ENCODE measurements at places on chromosomes 7 and 10.

DNA sequence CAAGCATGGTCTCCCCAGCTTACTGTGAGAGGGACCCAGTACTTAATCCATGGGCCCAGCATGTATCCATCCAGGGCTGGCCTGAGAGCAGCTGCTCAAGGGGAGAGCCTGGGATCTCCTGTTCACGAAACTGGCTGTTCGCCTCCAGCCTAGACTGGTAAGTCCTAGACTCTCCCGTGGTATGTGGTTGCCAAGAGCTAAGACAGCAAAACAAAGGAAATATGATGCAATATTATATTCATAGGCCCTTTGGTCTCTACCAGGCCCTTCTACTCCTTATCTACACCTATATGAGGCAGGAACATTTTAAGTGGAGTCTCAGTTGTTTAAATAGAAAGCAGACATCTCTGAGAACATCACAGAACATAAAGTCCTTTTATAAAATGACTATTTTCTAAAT lies 28.9 kb upstream of the STK17A start:
- peaks cover 9% of the 10 kb centered on the region for H3K27me3 ChIP-seq
- H3K36me3 ChIP-seq = no peaks in the 10 kb centered on the region
- DNase-seq = no peak
- no peak overlapping the region for H3K27ac ChIP-seq
- no peak overlapping the region for H3K4me3 ChIP-seq

DNA sequence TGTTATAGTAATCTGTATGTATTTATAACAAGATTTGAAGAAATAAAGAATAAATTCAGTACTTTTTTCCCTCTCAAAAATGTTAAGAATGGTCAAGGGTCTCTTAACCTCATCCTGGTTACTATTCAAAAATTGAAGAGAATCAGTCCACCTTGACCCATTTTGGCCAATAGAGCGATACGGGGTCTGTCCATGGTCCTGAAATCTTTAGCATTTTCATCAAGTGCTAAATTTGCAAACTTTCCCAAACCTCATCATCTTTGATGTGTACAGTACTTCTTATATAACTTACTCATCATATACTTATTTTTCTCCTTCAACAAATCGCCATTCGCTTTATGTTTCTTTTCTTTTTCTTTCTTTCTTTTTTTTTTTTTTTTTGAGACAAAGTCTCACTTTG lies 23.6 kb downstream of the TMEM178B start:
- H3K36me3 ChIP-seq = no peaks in the 10 kb centered on the region
- no peak for DNase-seq
- H3K4me3 ChIP-seq = no peak overlapping the region
- no peak overlapping the region for H3K27ac ChIP-seq
- H3K4me1 ChIP-seq = no peaks in the 10 kb centered on the region

- H3K4me1 ChIP-seq = no peaks in the 10 kb centered on the region
- DNase-seq = no peak
- no peaks in the 10 kb centered on the region for H3K36me3 ChIP-seq
- H3K27me3 ChIP-seq = no peaks in the 10 kb centered on the region
- H3K27ac ChIP-seq = no peak overlapping the region
Measured at GRCh38 chr7:20240080-20240926, 23.1 kb upstream of the MACC1 start.

- H3K27me3 ChIP-seq = no peaks in the 10 kb centered on the region
- H3K36me3 ChIP-seq = peaks cover 15% of the 10 kb centered on the region
- DNase-seq = no peak
- H3K4me1 ChIP-seq = no peaks in the 10 kb centered on the region
Measured at GRCh38 chr10:121870413-121870812, 57.4 kb downstream of the ATE1 start.

DNA sequence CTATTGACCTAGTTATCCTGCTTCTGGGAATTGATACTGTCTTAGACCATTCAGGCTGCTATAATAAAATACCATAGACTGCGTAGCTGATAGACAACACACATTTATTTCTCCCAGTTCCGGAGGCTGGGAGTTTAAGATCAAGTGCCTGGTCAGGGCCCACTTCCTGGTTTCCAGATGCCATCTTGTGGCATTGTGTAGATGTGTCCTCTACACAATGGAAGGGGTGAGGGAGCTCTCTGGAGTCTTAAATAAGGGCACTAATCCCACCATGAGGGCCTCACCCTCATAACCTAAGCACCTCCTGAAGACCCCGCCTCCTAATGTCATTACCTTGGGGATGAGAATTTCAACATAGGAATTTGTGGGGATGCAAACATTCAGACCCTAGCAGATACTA lies 62.4 kb downstream of the SLC35B4 start:
- no peaks in the 10 kb centered on the region for H3K4me1 ChIP-seq
- no peaks in the 10 kb centered on the region for H3K27me3 ChIP-seq
- DNase-seq = no peak
- H3K36me3 ChIP-seq = no peaks in the 10 kb centered on the region
- no peak overlapping the region for H3K4me3 ChIP-seq
- H3K27ac ChIP-seq = no peak overlapping the region

DNA sequence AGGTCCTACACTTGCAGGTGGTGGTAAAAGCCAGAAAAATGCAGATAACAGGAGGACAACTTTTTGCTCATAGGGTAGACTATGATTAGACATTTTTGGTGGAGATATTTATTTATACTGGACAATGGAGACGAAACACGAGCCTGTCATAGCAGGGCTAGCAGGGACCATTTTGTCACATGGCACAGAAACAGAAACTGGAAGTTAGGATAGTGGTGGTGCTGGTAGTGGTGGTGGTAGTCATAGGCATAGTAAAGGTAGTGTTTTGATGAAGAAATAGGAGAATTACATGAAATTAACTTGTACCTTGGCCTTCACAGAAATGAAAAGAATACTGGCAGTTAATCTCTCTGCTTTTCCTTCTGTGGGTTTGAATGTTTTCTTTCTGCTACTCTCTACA lies 8.8 kb upstream of the MGAM start:
- DNase-seq = no peak
- no peaks in the 10 kb centered on the region for H3K4me1 ChIP-seq
- no peak overlapping the region for H3K4me3 ChIP-seq
- no peaks in the 10 kb centered on the region for H3K27me3 ChIP-seq

- H3K4me1 ChIP-seq = no peaks in the 10 kb centered on the region
- no peak for DNase-seq
- H3K4me3 ChIP-seq = no peak overlapping the region
Measured at GRCh38 chr7:138941545-138941944, 39.6 kb downstream of the KIAA1549 start.

DNA sequence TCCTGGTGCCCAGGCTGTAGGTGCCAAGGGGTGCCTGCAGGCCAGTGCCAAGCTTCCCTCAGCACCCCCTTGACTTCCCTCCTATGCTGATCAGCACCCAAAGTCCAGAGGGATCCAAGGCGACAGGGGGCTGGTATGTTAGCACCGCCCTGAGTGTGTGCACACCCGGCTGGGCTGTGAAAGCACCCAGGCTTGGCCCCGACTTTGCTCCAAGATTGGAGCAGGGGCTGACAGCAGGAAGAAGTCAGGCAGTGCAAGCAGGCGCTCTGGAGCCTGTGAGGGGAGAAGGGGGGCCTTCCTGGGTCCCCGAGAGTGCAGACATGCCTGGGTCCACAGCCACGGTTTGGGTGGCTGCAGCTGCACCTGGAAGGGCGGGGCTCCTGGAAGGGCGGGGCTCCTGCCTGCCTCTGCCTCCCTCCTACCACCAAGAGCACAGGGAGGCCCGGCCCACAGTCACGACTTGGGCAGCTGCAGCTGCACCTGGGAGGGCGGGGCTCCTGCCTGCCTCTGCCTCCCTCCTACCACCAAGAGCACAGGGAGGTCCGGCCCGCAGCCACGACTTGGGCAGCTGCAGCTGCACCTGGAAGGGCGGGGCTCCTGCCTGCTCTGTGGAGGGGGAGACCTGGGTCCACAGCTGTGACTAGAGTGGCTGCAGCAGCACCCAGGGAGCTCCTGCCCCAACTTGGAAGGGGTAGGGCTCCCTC lies 30.2 kb upstream of the ZMYND11 start:
- no peaks in the 10 kb centered on the region for H3K4me1 ChIP-seq
- no peak overlapping the region for H3K27ac ChIP-seq
- no peak overlapping the region for H3K4me3 ChIP-seq
- H3K36me3 ChIP-seq = no peaks in the 10 kb centered on the region
- no peak for DNase-seq

DNA sequence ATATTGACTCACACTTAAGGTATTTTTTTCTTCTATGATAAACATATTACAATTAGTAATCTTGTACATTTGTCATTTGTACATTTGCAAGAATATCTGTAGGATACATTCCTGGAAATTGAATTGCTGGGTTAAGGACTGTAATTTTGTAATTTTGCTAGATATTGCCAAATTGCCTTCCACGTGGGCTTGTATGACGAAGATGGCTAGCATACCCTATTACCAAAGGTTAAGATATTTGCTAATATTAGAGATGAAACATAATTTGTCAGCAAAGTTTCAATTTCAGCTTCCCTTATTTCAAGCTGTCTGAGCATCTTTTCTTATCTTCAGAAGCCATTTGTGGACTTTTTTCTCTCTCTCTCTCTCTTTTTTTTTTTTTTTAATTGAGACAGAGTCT lies 1.0 kb upstream of the LYZL2 start:
- H3K4me1 ChIP-seq = no peaks in the 10 kb centered on the region
- no peak overlapping the region for H3K27ac ChIP-seq
- no peaks in the 10 kb centered on the region for H3K27me3 ChIP-seq
- DNase-seq = no peak
- H3K36me3 ChIP-seq = no peaks in the 10 kb centered on the region

DNA sequence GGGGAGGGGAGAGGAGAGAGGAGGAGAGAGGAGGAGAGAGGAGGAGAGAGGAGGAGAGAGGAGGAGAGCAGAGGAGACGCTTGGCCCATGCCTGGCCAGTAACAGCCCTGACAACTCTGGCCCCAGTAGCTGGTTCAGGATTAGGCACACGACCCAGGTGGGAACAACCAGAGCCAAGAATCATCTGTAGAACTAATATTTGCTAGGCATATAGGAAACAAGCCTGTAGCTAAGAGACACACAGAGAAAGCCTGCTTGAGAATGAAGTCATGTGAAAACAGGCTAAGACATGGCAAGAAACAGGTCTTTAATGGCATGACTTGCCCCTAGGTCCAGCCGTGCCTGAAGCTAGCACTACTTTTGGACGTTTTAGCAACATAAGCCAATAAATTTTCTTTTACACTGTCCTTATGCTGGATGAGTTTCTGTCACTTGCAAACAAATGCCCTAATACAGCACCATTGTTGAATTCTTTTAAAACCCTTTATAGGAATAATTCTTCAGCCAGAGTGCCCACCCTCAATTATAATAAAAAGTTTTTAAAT lies 17.5 kb downstream of the OSBPL3 start:
- no peak overlapping the region for H3K27ac ChIP-seq
- no peaks in the 10 kb centered on the region for H3K4me1 ChIP-seq
- no peaks in the 10 kb centered on the region for H3K36me3 ChIP-seq
- no peak for DNase-seq
- H3K4me3 ChIP-seq = no peak overlapping the region

- H3K27ac ChIP-seq = no peak overlapping the region
- H3K27me3 ChIP-seq = no peaks in the 10 kb centered on the region
- DNase-seq = no peak
- no peaks in the 10 kb centered on the region for H3K36me3 ChIP-seq
- H3K4me3 ChIP-seq = no peak overlapping the region
- no peaks in the 10 kb centered on the region for H3K4me1 ChIP-seq
Measured at GRCh38 chr10:17562614-17563013, 54.6 kb downstream of the HACD1 start.

DNA sequence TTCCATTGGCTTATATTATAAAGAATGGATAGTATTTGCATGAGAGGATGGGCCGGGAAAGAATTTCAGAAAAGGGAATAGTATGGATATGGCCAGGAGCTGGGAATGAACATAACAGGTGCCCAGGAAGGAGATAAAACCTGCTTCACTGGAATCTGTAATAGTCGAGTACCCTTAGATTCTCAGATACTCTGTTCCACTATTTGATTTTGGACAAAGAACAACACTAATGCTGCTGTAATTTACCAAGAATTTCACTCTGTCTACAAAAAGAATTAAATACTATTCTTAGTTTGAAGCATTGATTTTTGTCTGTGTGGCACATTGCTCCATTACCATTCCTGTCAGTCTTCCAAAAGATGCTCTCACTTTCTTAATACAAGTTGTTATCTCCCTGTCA lies 718.2 kb upstream of the LRRN3 start:
- no peak overlapping the region for H3K27ac ChIP-seq
- no peaks in the 10 kb centered on the region for H3K36me3 ChIP-seq
- H3K4me3 ChIP-seq = no peak overlapping the region
- no peaks in the 10 kb centered on the region for H3K4me1 ChIP-seq
- no peaks in the 10 kb centered on the region for H3K27me3 ChIP-seq

- no peak for DNase-seq
- H3K4me3 ChIP-seq = no peak overlapping the region
- peaks cover 24% of the 10 kb centered on the region for H3K4me1 ChIP-seq
- H3K27me3 ChIP-seq = no peaks in the 10 kb centered on the region
- no peak overlapping the region for H3K27ac ChIP-seq
- no peaks in the 10 kb centered on the region for H3K36me3 ChIP-seq
Measured at GRCh38 chr10:100823194-100823593, 77.8 kb downstream of the PAX2 start.

- H3K27me3 ChIP-seq = no peaks in the 10 kb centered on the region
- no peak for DNase-seq
- H3K4me1 ChIP-seq = peaks cover 11% of the 10 kb centered on the region
- H3K4me3 ChIP-seq = no peak overlapping the region
Measured at GRCh38 chr7:5286933-5287332, 4.2 kb downstream of the SLC29A4 start.
